ENCODE measurements at places on chromosomes 3 and 15.

DNA sequence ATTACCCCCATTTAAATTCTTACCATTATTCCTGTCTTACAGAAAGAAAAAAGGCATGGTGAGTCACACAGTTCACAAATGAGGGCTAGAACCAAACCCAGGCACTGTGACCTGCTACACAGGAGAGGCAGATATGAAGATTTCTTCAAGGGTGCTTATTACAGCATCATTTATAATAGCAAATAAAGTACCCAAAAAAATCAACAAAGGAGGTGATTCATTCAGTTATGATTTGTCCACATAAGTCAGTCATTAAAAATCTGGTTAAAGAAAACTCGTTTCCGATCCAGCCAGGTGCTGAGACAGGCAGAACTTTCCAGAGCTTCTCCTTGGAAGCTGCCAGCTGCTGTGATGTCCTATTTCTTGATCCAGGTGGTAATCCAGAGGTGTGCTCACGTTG lies 7.5 kb upstream of the LOXL1 start:
- no peak for DNase-seq

DNA sequence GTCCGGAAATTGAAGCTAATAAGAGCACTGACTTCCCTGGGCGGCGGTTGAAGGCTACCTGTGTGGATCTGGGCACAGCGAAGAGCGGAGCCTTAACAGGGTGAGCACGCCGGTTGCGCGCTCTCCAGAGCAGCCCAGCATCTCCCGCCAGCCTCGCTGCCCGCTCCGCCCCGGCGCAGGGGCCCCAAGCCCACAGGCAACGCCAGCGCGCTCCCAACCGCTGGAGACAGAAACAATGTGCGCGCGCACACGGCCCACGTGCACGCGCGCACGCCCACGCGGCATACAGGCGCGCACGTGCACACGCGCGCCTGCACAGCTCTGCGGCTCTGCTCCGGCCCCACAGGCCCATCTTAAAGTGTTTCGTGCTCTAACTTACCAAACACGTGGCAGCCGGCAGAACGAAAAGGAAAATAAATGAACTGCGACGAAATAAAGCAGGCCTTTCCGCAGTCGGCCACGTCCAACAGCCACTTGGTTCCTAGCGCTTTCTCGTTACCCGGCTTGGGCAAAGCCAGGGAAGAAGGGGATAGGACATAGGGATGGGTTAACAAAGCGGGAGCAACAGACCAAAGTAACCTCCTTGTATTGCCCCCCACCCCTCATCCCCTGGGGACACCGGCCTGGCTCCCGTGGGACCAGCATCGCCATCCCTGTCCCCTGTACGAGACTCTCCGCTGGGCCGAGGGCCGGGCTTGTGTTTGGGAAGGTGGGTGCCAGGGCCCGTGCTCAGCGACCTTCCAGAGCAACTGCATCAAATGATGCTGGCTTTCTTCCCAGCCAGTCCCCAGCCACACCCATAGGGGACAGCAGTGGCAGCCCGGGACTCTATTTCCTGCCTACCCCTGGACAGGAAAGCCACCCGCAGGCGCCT lies 203.7 kb downstream of the ABHD5 start:
- DNase-seq: peak; percentile 43

- DNase-seq: no peak
These were observed 128.9 kb downstream of the MCTP2 start for GRCh38 chr15:94360251-94360685.

DNA sequence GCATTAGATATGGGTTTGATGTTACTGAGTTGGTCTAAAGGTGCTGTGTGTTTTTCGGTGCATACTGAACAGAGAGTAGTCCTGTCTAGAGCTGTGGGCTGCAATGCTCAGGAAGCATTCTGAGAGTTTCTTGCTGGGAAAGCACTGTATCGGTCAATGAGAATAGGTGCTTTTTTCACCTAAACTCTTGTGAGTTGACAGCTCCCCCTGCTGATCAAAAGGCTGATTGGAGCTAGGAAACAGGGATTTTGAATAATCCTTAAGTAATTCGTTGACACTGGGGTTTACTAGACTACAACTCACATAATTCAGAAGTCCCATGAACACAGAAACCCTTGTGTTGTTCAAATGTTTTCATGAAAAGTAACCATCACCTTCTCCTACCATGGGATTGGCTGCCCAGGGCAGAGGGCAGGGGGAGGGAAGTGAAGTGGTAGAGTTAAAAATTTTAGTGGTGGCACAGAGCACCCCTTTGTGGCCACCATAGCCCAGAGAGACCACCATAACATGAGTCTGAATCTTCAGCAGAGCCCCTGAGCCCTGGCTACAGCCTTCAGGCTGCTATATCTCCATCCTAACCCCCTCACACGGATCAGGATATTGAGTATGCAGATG lies 13.0 kb upstream of the MANF start:
- DNase-seq: peak; percentile 79

- DNase-seq: no peak
These were observed 51.6 kb upstream of the BLM start for GRCh38 chr15:90665288-90666134.

- DNase-seq: no peak
These were observed 83.4 kb downstream of the CD200R1L start for GRCh38 chr3:112763258-112763657.

DNA sequence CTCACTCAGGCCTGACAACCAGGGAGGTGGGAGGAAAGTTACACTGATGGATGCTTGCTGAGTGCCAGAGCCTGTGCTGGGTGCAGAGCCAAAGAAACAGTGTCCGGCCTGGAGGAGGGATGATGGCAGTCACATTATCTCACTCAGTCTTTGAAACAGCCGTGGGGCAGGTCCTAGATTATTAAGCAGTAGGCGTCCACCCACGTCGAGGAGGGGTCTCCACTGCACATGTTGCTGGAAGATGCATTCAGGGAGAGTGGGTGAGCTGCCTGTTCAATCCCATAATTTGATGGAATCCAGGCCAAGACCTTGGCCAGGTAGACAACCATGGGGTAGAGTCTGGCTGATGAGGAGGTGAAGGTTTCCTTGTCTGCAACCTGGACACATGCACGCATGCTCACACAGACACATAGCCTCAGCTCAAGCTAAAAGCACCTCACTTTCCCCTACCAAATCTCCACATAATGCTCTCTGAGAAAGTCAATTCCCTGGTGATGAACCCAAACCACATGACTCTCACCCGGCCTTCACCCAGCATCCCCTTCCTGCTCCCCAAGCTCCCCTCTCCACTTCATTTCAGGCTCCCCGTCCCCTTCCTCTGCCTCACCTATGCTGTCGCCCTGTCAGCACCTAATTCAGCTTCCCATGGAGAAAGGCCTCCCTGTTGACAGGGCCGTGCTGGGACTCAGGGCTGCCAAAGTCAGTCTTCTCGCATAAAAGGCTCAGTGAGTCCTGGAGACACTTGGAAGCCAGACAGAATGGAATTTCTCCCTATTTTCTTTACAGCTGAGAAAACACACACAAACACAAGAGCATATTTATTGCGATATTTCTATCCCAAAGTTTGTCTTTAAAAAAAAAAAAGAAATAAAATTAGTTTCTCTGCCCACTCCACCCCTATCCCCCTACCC lies 29.8 kb downstream of the ACAN start:
- peak; percentile 9 for DNase-seq

- DNase-seq: no peak
These were observed 249.1 kb downstream of the OCA2 start for GRCh38 chr15:27850050-27850449.

- no peak for DNase-seq
These were observed 150.9 kb downstream of the RPLP1 start for GRCh38 chr15:69603369-69604071.

- DNase-seq: no peak
These were observed 64.6 kb downstream of the SLCO2A1 start for GRCh38 chr3:133965013-133965570.

GRCh38 chr3:122098611-122099010 lies 43.4 kb downstream of the CD86 start:
- DNase-seq: no peak

DNA sequence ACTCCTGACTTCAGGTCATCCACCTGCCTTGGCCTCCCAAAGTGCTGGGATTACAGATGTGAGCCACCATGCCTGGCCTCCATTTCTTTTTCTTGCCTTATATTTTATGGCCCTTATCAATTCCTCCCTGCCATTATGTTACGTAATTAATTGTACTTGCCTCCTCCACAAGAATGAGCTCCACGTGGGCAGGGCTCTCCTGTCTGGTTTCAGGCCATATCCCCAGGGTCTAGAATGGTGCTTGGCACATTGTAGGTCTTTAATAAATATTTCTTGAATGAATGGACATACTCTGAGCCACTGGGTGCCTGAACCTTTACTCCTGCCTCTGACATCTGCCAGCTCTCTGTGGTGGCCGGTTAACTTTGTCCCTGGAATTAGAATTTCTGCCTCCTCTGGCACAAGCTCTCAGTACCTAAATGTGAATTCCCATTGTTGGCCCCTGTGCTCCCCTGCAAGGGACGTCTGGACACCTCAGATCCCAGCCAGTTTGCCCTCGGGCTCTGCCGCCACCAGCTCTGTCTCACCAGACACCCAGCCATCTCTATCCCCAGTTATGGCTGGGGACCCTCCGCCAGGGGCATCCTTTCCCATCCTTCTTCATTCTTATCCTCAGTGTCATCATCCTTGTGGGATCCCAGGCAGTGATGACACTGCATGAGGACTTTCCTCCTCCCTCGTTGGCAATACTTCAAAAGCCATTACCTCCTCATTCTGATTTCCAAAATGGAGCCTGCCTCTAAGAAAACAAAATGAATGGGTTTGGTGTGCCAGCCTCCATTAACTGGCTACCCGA lies 165.6 kb upstream of the SMAD3 start:
- DNase-seq: no peak

DNA sequence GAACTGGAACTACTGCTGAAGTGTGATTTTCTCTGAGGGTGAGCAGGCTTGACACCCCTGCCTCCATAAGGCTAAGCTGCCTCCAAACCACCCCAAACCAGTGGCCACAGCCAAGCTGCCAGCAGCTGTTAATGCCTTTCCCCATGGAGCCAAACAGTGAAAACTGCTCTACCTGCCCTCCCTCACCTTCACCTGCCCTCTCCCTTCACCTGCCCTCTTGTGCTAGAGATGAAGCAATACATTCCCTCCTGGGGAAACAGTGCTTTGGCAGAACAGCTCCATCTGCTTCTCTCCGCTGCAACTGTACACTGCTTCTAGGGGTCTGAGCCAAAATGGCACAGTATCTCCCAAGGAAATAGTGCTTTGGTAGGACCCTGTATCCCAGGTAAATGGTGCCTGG lies 374.1 kb downstream of the FHIT start:
- DNase-seq: no peak

DNA sequence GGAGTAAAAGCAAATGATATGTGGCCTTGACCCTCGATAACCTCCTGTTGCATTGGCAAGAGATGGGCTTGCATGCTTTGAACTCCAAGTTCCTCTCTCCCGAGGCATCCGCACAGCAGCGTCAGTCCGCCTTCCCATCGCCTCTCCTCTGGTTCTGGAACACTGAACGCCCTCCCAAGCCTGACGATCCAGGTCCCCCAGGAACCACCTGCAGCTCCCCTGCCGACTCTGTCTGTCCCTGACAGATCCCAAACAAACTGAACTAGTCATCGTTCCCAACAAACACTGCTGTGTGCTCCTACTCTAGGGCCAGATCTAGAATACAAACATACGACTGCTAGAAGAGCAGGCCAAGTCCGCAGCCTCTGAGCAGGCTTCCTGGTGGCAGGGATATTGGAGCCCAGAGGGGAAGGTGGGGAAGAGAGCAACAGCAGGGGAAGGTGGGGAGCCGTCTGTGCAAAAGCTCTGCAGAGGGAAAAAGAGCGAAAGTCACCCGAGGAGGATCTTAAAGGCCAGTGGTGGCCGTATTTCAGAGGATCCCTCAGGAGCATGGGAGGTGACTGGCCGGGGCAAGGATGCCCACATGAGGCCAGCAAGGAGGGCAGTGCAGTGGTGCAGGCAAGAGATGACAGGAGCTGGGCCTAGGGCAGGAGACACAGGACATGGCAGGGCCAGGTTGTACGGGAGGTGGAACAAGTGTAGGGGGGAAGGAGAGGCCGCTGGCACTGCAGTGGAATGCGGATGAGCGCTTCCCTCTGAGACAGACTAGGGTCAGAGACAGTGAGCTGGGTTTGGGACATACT lies 50.8 kb downstream of the PCSK6 start:
- peak; percentile 58 for DNase-seq

DNA sequence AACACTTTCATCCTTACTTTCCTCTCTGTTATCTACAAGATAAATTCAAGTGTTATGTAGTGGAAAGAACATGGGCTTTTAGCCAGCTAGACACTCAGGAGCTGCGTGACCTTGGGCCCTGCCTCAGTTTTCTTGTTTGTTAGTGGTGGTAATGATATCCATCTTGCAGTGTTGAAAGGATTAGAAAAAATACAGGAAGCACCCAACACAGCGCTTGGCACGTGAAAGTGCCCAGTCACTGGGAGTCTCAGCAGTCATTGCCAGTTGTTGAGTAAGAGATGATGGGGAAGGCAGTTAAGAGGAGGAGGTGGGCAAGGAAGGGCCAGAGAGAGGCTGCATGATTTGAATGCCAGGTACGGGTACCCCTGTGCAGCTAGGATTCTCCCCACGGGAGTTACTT lies 5.3 kb downstream of the PDIA5 start:
- no peak for DNase-seq

DNA sequence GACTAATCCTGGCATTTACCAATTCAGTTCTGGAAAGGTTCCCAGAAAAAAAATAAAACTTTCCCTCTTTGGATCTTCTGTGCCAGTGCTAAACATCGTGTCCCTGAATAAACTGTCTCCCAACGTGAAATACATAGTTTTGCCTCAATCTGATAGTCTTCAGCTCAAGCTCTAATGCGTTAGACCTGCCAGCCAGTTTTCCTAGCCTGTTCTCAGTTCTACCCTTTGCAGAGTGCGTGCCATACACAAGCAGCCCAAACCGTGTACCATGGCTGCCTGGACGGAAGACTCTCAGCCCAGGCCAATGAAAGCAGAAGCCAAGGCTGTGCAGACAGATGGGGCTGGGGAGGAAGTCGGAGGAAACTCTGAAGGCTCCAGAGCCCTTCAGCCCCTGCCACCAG lies 11.4 kb upstream of the OCA2 start:
- DNase-seq: no peak

All from pons (tissue), 1 donor.